CD4-positive, alpha-beta memory T cell (primary cell): ENCODE measurements at places on chromosomes 4 and X. TPM values are rescaled to one million over a fixed set of nuclear protein-coding genes. Genes with fewer than 3 reads are reported as not detected.

DNA sequence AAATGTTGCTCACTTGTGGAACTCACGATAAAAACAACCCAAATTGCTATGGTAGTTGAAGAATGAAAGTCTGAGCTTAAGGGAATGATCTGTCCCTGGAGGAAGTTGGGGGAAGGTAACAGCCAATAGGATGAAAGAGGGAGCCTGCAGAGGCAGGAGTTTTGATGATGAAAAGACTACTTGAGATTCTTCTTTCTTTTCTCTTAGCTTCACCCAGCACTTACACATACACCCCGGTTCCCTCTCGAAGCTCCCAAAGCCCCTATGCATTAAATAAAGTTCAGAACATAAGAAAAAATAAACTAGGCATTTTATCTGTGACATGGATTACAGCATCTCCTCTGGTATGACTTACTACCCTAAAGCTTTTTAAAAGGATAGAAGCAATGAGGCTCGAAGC lies 122.9 kb upstream of the GATB start:
- DNase-seq = no peak

GRCh38 chrX:150845091-150845490 lies 53.4 kb downstream of the CD99L2 start:
- no peak for DNase-seq

GRCh38 chrX:18956303-18957032 lies 27.4 kb downstream of the PHKA2 start:
- DNase-seq = no peak

NUDT11 gene
- polyA plus RNA-seq = 1.0 TPM

SATL1 gene
- polyA plus RNA-seq = not detected
